ENCODE measurements at places on chromosomes 3 and 15.

- no peak for DNase-seq
Measured at GRCh38 chr15:40409366-40409765, 3.8 kb downstream of the IVD start.

DNA sequence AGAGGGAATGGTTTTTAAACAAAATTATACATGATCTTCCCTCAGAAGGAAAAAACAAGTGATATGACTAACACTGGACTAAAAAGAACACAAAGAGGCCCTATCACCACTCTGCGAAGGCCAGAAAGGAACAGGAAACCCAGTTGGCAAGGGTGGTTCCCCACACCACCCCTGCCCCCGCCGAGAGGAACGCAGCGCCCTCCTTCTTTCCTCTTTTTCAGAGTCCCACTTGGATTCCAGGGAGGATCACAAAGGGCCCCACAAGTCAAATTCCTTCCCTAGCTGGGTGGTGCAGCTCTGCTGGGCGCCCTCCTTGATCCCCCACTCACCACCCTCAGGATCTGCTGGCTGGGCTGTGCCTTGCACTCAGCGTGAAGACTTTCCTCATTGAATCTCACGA lies 29.8 kb downstream of the PLA1A start:
- DNase-seq, result peak; percentile 85

GRCh38 chr3:52841981-52842340 lies 7.1 kb upstream of the MUSTN1 start:
- no peak for DNase-seq

- DNase-seq, result no peak
Measured at GRCh38 chr3:17179381-17180205, 294.8 kb downstream of the PLCL2 start.
